ENCODE measurements at places on chromosomes 2 and 18. TPM values are rescaled to one million over a fixed set of nuclear protein-coding genes. Genes with fewer than 3 reads are reported as not detected.

DNA sequence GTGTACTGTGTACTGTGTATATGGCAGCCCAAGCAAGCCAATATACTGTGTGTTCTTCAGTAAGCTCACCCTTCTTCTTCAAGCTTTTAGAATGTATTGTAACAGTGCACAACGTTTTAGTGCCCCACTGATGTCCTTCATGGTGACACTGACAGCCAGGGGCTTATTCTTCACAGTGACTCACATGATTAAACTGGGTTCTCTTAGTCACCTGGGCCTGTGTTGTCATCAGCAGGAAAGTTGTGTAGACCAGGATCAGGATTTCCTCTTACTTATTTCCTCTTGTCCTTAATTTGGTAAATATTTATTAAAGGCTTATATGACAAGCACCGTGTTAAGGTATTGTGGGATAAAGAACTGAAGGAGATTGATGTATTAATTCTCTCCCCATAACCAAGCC is 67.9 kb upstream of the THOC1 start:
- peaks cover 14% of the 10 kb centered on the region for H3K4me1 ChIP-seq
- H3K27ac ChIP-seq, result no peak overlapping the region
- DNase-seq, result no peak
- H3K4me3 ChIP-seq, result no peak overlapping the region
- peaks cover 3% of the 10 kb centered on the region for H3K36me3 ChIP-seq

GRCh38 chr2:174013315-174013751 is 48.2 kb upstream of the SP3 start:
- peaks cover 32% of the 10 kb centered on the region for H3K4me1 ChIP-seq
- DNase-seq, result no peak
- H3K27ac ChIP-seq, result peak overlapping the region; percentile 88
- peak overlapping the region; percentile 63 for H3K4me3 ChIP-seq
- no peaks in the 10 kb centered on the region for H3K27me3 ChIP-seq

DNA sequence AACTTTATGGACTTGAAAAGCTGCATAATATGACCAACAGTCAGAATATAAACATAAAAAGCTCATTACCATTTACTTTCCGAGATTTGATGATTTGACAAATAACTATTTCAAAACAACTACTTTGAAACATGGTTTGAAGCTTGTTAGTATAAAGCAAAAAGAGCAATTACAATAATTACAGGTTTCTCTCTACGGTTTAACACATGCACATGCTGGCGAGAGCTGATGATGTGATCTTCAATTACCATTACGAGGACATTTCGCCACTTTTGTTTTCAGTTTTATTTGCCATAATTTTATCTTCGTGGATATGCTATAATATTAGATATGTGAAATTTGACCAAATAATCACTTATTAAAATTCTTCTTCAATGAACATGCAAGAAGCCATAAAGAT is 270.1 kb downstream of the TCF4 start:
- H3K4me3 ChIP-seq, result no peak overlapping the region
- no peaks in the 10 kb centered on the region for H3K27me3 ChIP-seq
- no peak for DNase-seq
- H3K27ac ChIP-seq, result peak overlapping the region; percentile 94
- peaks cover 58% of the 10 kb centered on the region for H3K4me1 ChIP-seq

DNA sequence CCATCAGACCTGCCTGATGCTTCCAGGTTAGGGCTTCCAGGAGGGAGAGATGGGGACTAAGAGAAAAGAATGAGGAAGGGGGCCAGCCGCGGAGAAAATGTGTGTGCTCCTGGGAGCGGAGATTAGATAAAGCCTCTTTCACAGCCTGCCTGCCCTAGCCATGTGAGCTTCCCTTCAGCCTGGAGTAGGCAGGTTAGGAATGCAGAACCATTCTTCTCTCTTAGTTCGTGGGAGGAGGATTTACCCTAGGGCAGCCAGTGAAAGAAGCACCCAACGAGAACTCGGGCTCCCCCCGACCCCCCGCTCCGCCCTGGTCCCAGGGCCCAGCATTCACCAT is 36.1 kb downstream of the POMC start:
- no peak for DNase-seq
- no peak overlapping the region for H3K4me3 ChIP-seq
- H3K4me1 ChIP-seq, result peaks cover 6% of the 10 kb centered on the region

LONRF2 gene
- total RNA-seq, result 33.6 TPM

SLC30A3 gene
- not detected for total RNA-seq

BZW1 gene
- total RNA-seq, result 262 TPM

Data from esophagus muscularis mucosa (tissue), 4 donors.